ENCODE measurements at places on chromosomes 5 and 9.

DNA sequence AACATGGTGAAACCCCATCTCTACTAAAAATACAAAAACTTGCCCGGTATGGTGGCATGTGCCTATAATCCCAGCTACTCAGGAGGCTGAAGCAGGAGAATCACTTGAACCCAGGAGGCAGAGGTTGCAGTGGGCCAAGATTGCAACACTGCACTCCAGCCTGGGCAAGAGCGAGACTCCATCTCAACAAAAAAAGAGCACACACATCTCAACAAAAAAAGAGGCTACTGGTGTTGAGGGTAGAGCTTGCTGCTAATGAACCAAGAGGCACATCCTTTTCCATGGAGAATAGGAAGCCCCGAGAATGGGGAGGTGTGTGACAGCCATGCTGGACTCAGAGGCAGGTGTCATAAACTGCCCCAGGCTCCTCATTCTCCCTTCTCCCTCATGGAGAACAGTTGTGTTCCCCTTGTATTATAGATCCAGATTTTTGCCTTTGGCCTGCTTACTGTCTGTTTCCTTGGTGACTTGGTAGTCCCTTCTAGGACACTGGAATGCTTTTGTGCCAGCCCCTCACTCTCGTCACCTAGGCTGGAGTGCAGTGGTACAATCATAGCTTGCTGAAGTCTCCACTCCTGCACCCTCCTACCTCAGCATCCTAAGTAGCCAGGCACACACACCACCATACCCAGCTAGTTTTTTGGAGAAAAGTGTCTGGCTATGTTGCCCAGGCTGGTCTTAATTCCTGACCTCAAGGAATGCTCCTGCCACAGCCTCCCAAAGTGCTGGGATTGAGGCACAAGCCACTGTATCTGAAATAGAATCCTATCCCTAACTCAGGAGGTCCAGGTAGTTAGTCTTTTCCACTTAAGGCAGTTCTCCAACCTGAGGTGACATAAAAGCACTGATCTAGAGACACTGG, 5.1 kb downstream of the RPL12 start:
- DNase-seq = no peak

- DNase-seq = no peak
Measured at GRCh38 chr9:130020618-130021017, 22.4 kb downstream of the FNBP1 start.

DNA sequence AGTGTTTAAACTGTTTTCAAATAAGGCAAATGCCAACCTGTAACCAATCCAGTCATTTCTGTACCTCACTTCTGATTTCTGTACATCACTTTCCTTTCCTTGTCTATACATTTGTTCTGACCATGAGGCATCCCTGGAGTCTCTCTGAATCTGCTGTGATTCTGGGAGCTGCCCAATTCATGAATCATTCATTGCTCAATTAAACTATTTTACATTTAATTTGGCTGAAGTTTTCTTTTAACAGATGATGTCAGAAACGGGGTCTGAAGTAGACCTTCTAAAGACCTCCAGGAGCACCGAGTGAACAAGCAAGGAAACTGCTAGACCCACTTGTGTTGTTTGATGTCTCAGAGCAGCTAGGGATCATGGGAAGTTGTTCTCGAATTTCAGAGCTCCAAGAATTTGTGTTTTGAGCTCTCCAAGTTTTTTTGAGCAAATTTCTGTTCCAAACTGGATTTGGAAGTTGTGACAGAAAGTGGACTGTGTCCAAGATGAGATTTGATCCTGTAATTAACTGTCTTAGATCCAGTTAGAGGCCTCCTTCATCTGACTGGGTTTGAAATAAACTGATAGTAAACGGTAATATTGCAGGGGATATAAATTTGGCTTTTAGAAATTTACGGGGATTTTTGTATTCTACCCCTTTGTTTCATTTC, 490.8 kb upstream of the ST8SIA4 start:
- no peak for DNase-seq

- no peak for DNase-seq
Measured at GRCh38 chr5:54804521-54804920, 180.9 kb downstream of the ESM1 start.

DNA sequence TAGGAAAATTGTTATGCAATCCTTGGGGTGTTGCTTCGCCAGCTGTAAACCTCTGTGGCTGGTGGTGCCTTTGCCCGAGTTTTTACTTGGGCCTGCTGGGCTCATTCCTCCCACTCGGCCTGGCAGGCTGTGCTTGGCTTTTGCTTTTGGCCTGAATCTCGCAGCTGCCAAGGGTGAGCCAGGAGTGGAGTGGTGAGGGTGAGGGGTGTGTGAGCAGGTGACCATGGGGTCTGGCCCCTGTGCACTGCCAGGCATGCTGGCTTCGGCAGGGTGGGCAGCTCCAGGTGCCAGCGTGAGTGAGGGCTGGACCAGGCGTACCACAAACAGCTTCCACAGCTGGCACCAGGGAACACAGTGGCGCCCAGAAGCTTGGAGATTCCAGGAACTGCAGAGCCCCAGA, 12.6 kb upstream of the DHFR start:
- DNase-seq = no peak

- no peak for DNase-seq
Measured at GRCh38 chr5:177183766-177184360, 50.3 kb downstream of the NSD1 start.

DNA sequence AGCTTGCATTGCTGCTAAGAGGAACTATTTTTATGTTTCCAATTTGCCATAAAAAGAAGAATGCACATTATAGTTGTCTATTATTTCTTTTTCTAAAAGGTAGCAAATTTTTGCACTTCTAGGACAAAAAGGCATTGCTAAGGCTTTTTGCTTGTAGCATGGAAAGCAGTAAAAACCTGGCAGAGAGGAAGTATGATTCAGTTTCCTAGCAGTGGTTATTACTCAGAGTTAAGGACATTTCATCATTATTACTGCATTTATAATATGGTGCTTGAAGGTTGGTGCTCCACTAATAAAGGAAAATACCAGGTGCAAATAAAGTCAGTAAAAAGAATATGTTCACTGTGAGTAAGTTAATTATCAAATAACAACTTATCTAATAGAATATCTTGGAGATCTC, 179.8 kb upstream of the PLPPR1 start:
- DNase-seq = no peak

GRCh38 chr9:133732639-133733408, 5.3 kb downstream of the SARDH start:
- no peak for DNase-seq

DNA sequence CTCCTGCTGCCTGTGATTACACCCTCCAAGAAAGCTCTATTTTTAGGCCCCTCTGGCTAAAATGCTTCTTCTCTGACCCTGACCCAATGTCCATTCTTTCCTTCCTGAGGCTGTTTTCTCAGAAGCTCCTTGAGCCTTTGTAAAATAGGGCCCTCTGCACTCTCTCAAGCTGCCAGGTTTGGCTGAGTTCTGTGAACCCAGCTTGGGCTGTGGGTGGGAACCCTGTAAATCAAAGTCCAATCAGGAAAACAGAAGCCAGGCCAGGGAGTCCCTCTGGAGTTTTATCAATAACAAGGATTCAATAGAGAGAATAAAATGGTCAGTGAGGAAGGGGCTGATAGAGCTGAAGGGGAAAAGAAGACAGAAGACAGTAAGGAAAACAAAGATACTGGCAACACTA, 43.7 kb upstream of the ERCC6L2 start:
- no peak for DNase-seq

- DNase-seq = no peak
Measured at GRCh38 chr9:28134446-28134976, 561.2 kb upstream of the C9orf72 start.

DNA sequence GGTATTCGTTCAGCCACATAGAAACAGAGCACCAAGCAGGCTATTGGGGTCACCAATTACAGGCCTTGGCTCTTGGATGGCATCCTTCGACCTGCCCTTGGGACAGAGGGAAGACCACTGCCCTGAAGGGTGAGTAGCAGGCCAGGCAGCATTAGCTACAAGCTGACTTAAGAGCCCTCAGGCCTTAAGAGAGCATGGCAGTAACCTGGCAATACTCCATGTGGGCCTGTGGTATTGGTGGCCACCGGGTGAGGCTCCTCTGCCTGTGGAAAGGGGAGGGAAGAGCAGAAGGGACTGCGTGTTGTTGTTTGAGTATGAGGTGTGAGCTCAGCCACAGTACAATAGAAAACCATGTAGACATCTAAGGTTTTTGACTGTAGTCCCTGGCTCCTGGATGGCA, 170.6 kb downstream of the MCTP1 start:
- no peak for DNase-seq

GRCh38 chr5:80355686-80356085, 35.9 kb downstream of the SPZ1 start:
- DNase-seq = no peak

DNA sequence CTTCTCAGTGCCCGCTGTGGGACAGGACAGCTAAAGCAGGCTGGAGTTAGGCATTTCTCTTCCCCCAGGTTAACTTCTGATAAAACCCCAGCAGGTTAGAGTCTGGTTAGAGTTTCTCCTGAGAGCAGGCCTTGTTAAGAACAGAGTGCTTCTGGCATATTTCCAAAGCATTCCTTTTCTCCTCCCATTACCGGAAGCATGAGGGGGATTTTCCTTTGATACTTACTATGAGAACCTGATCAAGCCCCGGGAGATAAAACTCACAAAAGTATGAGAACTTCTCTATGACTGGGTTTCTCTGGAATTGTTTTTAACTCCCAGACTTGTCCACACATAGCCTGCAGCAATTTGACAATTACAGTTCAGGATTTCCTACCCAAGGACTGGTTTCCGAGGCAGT, 77.4 kb upstream of the MAST4 start:
- no peak for DNase-seq

DNA sequence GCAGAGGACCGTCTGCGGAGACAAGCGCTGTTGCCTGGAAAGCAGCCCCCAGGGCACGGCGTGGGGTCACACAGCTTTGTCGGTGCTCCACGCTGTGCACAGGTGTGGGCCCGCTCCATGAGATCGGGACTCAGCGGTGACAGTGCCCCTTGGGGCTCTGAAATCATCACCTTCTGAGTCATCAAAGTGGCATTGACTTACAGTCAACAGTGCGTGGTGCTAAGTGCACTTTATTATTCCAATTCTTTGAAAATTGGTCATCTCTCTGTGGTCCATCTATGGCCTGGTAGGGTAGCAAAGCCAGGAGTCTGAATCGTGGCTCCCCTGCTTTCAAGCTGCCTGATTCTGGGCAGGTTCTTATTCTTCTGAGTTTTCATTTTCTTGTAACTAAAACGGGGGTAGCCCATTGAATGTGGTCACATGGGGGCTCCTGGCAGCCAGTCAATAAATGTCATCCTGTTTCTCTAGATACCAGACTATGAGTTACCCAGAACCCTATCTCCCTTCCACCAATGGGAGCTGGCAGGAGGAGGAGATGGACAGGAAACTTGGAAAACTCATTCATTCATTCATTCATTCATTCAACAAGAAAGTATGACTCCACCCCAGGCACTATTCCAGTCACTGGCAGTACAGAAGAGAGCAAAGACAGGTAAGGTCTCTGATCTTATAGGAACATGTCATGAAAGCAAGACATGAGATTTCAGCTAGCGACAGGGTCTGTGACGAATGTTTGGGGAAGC, 20.3 kb upstream of the UNC5A start:
- no peak for DNase-seq

DNA sequence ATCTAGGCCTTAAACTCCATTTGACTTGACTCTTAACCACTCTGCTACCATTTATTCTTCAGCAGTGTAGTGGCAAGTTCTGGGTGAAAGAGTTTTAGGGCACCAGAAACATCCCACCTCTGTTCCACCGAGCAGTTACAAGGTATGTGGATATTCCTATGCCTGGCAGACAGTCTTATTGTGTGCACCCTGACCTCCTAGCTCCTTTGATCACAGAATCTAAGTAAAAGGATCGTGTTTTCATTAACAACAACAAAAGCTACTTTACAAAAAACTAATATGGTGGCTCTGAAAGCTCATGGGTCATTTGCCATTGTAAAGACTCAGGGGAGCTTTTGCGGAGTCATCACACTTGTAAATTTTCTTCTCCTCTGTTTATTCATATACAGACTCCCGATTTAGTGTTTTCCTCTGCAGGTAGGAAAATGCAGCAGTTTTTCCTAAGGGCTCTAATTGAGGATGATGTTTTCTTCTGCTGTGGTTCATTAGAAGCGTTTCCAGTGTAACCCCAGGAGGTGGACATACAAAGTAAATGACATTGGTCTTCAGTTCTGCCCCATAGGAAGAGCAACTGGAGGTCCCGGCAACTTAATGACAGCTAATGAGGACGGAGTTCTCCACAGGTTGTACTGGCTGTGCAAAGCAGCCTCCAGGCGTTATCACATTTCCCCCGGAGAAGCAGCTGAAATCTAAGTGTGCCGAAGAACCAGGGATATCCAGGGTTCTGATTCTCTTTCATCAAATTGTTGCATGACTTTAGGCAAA, 78.2 kb downstream of the ATP10B start:
- DNase-seq = no peak

DNA sequence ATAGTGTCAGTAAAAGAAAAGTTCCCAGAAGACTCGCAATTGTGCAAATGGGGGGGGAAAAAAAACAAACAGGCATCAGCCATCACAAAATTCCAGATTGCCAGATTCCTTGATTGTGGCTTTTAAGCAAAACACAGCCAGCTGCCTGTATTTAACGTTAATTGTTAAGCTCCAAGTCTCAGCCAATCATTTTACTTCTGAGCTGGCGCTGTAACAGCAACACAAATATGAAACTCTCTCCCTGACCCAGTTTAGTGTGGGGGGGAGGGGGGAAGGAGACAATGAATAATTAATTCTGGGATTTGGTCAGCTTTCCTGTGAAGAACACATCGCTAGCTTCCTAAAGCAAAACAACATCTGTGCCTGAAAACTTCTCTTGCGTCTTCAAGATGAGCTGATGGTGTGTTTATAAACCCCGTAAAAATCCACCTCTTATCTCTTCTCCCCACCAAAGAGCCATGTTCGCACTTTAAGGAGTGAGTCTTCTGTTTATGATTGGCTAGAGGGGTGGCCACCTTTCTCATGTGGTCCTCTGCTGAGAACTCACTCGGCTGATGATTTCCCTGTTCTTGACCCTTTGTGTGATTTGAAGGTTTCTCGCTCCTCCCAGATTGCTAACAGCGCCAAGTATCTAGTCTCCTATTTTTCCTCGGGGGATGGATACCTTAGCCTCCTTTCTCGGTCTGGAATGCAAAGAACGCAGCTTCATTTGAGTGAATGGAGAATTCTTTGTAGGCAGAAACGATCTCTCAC, 160.2 kb upstream of the DAPK1 start:
- no peak for DNase-seq

DNA sequence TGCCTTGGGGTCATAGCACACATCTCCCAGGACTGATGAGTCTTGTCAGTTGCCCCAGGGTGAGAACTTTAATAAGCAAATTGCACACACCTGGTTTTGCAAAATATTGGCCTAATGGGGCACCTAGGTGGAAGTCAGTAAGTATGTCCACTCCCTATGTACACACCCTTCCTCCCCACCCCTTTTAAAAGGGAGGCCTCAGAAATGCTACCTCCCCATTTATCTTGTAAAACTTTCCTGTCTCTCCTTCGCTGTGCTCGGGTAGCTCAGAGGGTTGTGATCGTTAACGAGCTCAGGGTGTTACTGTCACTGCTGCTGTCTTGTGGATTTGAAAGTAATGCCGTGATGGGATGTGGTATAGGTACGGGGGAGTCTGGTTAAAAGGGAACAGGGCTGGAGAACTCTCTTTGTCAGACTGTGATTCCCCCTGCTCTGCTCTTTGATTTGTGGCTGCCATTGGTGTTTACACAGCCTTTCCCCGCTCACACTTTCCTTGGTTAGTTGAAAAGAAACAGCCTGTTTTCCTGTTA, 26.2 kb downstream of the ZNF462 start:
- DNase-seq = no peak
